ENCODE measurements at places on chromosomes 3 and 15. TPM values are rescaled to one million over a fixed set of nuclear protein-coding genes. Genes with fewer than 3 reads are reported as not detected.

The GPR87 gene
- total RNA-seq: under 0.01 TPM

The NR1I2 gene
- total RNA-seq: not detected

The ATP13A5 gene
- total RNA-seq: not detected

The SAMD7 gene
- total RNA-seq: not detected

Measured in regular cardiac myocyte (primary cell).